ENCODE measurements at places on chromosomes 7 and 10.

DNA sequence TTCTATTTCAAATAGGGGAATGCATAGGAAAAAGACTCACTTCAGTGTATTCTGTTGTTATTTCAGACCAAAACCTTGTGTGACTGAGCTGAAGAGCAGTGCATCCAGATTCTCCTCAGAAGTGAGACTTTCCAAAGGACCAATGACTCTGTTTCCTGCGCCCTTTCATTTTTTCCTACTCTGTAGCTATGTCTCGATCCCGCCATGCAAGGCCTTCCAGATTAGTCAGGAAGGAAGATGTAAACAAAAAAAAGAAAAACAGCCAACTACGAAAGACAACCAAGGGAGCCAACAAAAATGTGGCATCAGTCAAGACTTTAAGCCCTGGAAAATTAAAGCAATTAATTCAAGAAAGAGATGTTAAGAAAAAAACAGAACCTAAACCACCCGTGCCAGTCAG is 12.0 kb downstream of the TET1 start:
- DNase-seq: no peak

GRCh38 chr7:136883046-136883445 is 14.6 kb downstream of the CHRM2 start:
- no peak for DNase-seq

GRCh38 chr7:98713165-98713810 is 96.2 kb downstream of the NPTX2 start:
- DNase-seq: no peak

DNA sequence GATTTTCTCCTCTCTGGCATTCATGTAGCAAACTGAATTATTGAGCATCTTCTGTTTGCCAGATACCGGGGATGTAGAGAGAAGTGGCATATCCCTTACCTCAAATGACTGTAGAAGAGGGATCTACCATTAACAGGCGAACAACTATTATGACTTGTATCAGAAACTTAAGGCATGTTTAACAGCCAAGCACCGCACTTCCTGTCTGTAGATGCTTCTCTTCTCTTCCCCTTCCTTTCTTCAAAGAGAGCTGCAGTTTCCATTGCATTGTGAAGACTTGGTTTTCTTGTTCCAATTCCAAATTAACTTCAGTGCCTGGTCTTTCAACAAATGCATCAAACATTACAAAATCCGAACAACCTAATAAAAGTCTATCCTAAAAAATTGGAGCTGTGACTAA is 49.3 kb downstream of the LRRC4 start:
- no peak for DNase-seq

- no peak for DNase-seq
These were observed 63.5 kb upstream of the C10orf90 start for GRCh38 chr10:126734015-126734414.

DNA sequence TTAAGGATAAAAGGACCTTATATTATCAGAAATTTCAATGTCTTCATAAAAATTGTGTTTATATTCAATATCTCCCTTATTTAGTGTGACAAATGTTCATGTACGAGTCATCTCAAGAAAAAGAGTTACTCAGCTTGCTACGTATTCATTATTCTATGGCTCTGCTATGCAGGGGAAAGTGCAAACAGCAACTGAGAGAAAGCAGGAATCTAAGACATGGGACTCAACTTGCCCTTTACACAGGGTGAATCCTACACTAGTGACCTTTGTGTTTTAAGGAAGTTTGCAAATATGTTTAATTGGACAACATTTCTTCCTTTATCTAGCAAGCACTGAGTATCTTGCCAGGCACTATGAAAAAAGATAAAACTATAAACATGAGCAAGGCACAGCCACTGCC is 104.7 kb downstream of the NPSR1 start:
- no peak for DNase-seq

DNA sequence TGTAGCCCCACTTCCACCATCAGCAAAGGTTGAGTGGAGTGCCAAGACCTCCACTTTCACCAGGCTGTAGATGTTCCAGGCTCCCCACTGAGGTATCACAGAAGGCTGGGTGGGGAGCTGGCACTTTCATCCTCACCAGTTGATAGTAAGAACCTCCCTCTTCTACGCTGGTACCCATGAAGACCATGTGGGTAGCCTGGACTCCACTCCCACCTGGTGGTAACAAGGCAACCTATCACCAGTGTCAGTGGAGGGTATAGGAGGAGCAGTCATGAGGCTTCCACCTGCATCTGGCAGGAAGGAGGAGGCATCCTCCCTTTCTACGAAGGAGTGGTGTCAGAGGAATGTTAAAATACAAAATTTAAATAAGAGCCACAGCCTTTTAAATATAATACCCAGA is 4.4 kb downstream of the SMIM30 start:
- no peak for DNase-seq

- DNase-seq: no peak
These were observed 30.8 kb upstream of the CRYGN start for GRCh38 chr7:151470711-151471110.

DNA sequence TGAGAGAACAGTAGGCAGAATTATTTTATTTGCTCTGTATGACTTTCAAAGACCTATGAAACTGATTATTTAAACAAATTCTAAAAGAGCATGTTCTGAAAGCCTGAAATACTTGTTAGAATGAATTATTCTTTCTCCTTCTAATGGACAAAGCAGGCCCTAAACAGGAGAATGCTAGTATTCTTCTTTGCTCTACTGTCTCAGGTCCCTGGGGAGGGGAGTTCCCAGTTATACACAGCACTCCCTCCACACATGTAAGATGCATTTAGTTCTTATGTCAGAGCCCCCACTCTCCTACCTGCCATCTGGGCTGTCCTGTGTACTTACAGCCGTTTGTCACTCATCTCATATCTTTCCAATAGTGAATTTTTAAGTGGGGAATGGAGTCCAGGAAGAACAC is 633.5 kb upstream of the ANKRD30A start:
- no peak for DNase-seq

DNA sequence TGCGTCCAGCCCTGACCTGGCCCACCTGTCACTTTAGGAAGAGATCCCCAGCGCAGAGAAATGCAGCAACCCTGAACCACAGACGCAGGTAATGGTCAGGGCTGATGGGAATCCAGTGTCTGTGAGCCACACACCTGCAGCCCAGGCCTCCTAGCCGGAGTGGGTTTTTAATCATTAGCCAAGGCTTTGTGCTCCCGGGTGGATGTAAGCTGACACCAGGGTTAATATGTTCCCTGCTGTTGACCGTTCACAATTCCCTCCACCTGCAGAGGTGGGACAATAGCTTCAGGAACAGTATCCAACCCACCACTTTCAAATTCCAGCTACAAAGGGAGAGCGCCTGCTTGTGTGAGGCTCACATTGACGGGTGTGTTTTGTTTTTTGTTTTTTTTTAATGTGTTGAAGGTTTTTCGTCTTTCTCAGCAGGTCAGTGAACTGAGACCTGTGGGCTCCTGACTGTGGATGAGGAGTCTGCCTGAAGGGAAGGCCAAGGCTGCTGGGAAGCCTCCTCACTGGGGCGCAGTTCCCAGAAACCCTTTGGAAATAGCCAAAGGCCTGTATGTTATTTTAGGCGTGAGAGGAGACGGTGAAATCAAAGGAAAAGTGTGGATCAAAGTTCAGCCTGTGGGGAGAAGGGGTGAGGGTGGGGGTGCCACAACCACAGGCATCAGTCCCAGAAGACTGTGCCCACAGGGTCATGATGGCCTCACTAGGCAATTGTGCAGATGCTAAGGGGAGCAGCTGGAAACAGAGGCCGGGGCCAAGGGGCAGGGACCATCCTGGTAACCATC is 111.1 kb downstream of the TNS3 start:
- no peak for DNase-seq

DNA sequence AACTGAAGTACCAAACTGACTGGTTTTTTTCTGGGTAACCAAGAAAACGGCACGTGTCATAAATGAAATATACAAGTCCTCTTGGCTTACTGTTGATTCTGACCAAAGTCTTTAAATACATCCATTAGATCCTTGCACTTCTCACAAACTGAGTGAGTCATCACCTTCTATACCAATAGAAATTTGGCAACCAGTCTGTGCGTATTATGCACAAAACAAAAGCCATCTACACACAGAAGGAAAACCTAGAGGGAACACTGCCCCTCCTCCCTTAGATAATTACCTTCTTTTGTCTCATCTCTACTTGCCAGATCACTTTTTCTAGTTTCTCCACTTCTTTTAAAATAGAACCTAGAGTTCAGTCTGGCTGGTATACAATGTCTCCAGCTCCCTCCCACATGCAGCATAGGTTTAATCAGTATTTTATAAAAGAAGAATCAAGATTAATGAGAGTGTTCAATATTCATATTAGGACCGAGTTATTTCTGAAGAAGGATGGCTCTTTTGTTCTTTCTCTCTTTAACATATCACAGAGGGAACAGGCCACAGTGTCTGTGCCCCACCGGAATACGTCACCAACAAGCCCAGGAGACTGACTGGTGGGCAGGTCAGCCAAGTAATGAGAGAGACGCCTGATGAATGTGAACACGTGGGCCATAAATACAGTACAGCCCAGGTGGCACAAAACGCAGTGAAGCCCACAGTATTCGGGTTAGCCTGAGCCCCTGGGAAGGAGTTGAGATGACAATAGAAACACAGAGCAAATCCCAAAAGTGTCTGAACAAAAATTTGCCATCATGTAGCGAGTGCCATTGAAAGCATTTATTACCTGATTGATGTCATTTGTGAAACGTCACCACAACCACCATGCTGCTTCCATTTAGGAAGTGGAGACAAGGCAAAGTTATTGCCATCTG is 91.3 kb downstream of the KIAA1549 start:
- DNase-seq: no peak

GRCh38 chr10:102449321-102450123 is 1.8 kb downstream of the C10orf95 start:
- peak; percentile 90 for DNase-seq

GRCh38 chr10:44961931-44962750 is 2.5 kb downstream of the RASSF4 start:
- no peak for DNase-seq

- DNase-seq: no peak
These were observed 167.5 kb upstream of the CELF2 start for GRCh38 chr10:10850214-10850613.

DNA sequence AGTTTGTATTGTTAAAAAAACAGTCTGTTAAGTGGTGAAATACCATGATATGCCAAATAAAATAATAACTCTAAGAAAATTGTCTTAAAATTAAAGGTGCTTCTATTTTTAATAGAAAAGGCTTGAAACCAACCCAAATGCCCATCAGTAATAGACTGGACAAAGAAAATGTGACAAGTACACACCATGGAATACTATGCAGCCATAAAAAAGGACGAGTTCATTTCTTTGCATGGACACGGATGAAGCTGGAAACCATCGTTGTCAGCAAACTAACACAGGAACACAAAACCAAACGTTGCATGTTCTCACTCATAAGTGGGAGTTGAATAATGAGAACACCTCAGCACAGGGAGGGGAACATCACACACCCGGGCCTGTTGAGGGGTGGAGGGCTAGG is 7.1 kb downstream of the CNTNAP2 start:
- no peak for DNase-seq

DNA sequence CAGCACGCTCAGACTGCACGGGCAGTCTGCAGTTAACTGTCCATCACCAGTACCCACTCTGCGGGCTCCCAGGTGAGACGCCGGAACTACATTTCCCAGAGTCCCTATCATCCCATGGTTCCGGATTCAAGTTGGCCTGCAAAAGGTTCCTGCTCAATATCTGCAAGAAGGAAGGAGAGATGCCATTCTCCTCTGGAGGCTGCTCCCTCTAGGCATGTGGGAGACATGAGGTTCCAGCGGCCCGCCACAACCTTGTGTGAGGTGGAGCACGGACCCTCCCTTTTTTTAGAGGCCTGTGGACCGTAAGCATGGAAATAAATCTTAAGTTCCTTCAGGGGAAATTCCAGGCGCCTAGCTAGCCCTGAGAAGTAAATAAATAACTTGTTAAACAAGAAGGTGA is 29.7 kb downstream of the NUP42 start:
- DNase-seq: no peak

DNA sequence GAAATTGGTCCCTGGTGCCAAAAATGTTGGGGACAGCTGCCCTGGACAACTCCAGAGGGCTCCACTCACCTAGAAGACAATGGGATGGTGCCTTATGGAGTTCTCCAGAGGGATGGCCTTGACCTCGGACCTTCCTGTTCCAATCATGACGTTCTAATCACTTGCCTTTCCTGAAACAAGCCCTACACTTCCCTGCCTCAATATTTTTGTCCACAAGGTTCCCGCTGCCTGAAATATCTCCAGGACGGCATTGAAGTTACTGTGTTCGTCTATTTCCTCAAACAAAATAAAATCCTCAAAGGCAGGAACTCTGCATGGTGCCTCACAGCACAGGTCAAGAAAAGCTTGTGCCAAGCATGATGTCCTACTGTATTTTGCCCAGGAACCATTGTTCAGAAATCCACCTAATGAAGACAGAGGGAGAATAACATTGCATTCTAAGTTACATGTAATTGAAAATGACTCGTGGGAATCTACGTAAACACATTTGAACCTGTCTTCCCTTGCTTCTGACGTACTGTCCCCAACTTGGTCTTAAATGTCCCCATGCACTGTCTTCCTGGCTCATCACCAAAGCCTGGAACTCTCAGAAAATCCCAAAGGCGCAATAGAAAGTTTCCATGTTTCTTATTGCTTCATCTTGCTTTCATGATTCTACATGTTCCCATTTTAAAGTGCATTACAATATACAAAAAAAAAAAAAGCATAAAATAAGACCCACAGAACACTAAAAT is 342.3 kb upstream of the NRP1 start:
- DNase-seq: no peak

- DNase-seq: no peak
These were observed 6.1 kb downstream of the PTPRN2 start for GRCh38 chr7:158581440-158582088.

GRCh38 chr7:96415293-96415940 is 93.5 kb upstream of the SLC25A13 start:
- DNase-seq: no peak

DNA sequence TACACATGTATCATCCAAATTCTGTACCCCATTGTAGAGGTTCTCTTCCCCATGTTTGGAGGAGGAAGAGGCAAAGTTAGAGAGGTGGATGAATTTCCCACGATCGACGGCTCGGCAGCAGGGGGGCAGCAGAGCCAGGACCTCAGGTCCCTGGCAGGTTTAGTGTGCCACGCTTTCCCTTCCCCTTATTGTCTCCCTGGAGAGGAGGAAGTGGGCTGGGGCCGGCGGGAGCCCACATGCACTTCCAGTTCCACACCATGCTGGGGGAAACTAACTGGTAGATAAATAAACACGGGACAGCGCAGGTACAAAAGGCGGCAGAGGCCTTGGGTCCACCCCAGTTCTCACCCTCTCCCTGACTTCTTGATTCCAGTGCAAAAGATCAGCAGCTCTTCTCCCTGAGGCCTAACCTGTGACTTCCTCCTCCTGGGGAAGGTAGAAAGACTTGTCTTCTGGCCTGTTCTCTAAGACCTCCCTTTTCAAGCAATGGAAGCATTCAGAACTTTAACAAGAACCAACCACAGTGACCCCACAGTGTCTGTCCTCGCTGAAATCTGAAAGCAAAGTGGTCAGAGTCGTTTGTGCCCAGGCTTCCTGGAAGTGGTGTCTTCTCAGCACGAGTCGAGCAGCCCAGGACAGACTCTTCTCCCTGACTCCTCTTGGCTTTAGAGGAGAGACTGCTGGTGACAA is 30.5 kb upstream of the SRGN start:
- DNase-seq: no peak

- no peak for DNase-seq
These were observed 103.5 kb upstream of the CCDC6 start for GRCh38 chr10:60009710-60010383.

- DNase-seq: no peak
These were observed 208.8 kb downstream of the TCERG1L start for GRCh38 chr10:131102676-131103075.

GRCh38 chr10:489330-489729 is 200.1 kb downstream of the DIP2C start:
- DNase-seq: no peak
